ENCODE measurements at places on chromosomes 7 and 10.

GRCh38 chr7:18597754-18598153, 102.2 kb downstream of the HDAC9 start:
- DNase-seq = no peak

- DNase-seq = no peak
These were observed 19.3 kb downstream of the LSM5 start for GRCh38 chr7:32470871-32471270.

GRCh38 chr10:90738885-90739284, 119.0 kb downstream of the HTR7 start:
- no peak for DNase-seq

DNA sequence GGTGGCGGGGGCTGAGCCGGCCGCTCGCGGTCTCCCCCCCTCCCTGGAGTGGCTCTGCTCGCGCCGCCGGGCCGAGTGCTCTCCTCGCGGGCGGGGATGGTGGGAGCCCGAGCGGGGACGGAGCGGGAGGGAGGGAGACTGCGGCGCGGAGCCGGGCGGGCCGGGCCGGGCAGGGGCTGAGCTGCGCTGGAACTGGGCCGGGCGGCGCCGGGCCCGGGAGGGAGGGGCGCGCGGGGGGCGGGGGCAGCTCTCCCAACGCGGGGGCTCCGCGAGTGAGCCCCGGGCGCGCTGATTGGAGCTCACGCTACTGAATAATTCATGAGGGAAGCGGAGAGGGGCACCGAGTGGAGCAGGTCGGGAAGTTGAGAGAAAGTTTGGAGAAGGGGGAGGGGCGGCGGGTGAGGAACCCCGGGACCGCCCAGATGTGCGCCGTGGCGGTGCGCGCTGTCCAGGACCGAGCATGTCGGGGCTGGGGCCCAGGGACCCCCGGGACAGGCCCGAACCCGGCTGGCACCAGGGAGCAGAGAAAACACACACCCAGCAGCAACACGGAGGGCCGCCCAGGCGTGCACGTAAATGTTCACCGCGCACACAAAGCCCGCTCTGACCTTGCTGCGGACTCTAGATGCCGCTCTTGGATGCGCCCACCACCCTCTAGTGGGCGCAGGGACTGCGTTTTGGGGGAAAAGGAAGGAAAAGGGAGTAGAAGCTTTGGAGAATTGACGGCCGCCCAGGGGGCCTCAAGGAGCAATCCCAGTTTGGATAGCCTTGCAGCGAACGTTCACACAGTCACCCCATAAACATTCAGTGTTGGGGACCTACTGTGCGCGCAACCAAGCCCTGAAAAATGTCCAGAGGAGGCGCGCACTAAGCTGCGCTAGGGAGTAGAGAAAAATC, at the start of gene EPHB4:
EPHB4 (minus strand) TSS at position 194 of the 897 bp plus-strand sequence. CDS start 493 bp downstream, outside the sequence.
- DNase-seq = no peak

DNA sequence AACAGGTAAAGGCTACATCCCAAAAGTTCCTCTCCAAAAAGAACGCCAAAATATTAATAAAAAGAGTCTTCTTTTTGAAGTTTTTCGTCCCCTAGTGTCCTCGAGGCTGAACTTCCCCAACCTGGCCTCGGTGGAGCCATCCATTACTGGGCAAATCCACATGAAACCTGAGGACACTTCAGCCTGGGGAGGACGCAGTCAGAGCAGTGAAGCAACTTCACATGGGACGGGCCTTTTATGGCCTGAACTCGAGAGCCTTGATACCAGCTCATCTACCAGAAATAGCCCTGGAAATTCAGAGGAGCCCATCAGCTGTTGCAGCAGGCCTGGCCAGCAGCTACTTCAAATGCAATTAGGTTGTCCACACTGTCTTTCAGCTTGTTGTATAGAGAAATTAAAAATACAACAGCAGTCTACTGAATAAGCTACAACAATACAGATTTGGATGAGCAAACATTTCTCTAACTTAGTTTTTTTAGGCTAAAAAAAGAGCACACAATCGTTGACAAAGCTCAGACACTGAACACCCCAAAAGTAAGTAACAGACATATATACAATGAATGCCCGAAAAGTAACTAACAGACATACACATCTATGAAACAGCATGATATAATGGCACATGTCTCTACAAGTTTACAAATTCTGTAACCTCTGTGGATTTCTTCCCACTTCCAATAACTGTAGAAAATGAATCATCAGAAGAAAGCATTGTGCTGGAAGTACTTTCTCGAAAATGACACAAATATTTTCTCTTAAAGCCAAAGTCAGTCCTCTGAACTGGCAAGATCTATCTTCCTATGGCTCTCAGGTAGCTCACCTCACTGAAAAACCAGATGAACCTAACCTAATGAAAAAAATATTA, at the start of gene SVIL:
SVIL (minus strand) TSS at position 208 of the 862 bp plus-strand sequence. CDS start 79,913 bp downstream, outside the sequence.
- no peak for DNase-seq

- no peak for DNase-seq
These were observed 161.7 kb upstream of the LYZL2 start for GRCh38 chr10:30791197-30791611.

DNA sequence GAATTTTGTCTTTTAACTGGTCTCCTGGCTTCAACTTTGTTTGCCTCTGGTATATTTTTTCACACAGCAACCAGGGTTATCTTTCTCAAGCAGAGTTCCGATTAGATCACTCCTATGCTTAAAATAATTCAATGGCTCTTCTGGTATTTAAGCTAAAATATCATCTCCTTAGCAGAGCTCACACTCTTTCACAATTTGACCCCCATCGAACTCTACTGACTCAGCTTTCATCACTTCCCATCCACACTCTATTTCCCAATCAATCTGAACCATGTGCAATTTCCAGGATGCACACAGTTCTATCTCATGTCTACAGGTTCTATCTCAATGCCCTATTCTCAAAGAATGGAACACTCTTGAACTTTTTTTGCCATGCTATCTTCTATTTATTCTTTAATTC, 809.5 kb downstream of the GRID1 start:
- no peak for DNase-seq

DNA sequence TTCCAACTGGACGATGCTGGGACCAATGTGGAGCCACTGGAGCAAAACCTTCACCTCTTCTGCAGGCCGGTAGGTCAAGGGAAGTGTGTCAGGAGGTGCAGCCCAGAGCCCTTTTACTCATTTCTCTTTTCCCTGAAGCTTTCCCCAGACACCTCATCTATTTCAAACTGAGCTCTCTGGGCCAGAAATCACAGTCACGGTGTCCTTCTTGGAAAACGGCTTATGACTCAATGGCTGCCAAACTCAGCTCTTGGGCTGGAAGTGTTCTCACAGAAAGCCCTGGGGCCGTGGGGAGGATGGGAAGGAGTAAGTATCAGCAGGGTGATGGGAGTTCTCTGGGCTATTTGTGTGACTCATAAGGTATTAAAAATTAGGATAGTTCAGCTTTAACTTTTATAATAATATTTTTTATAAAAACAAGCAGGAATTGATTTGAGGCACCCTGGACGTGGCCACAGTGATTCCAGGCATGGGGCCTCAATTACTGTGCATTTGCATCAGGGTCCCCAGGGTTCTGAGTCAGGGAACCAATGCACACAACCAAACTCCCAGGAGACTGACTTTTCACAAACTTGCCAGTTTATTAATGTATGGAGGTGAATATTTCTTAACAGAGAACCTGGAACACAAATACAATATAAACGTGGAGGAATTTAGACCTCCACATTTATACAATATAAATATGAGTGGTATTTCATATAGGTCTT, 187.4 kb upstream of the TMEM72 start:
- DNase-seq = no peak

GRCh38 chr10:103394180-103394579, 2.1 kb downstream of the ATP5MK start:
- DNase-seq = no peak

DNA sequence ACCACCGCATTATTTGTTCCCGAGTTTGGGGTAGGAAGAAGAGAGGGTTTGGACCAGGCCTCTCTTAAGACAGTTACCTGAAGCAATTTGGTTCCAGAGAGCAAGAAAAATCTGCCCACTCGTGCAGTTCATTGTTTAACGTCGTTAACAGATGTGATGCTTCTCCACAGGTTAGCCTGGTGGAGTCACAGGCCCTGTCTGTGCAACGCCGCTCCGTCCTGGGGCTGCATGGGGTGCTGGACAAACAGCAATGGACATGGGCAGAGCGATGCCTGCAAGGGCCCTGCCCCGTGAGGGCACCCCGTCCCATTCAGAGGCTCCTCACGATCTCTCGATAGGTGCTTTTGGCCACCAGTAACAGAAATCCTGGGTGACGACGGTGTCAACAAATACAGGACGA, 9.7 kb downstream of the FOXL3 start:
- no peak for DNase-seq

GRCh38 chr10:68166871-68167585, 57.7 kb downstream of the MYPN start:
- DNase-seq = no peak

DNA sequence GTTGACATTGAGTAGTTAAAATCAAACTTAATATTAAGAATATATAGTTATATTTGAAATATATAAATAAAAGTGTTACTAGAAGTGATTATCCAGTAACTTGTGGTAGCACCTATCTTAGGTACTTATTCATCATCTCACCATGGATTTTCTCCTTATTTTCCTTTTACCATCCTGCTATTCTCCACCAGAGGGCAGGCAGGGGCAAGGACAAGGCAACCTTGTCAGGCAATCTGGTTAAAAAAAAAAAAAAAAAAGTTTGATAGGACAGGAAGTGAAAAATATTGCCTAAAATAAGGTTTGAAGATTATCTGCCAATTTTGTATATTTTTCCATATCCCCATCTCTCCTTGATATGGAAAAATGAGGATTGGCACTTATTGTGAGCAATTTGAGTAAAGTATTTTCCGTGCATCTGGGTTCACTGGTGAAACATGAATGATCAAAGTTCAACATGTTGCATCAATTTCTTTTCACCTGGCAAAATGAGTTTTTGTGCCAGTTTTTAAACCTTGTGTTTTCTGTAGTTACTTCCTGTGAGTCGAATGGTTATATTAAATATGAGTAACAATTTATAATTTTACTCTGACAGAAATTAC, 256.7 kb downstream of the AGMO start:
- peak; percentile 20 for DNase-seq

DNA sequence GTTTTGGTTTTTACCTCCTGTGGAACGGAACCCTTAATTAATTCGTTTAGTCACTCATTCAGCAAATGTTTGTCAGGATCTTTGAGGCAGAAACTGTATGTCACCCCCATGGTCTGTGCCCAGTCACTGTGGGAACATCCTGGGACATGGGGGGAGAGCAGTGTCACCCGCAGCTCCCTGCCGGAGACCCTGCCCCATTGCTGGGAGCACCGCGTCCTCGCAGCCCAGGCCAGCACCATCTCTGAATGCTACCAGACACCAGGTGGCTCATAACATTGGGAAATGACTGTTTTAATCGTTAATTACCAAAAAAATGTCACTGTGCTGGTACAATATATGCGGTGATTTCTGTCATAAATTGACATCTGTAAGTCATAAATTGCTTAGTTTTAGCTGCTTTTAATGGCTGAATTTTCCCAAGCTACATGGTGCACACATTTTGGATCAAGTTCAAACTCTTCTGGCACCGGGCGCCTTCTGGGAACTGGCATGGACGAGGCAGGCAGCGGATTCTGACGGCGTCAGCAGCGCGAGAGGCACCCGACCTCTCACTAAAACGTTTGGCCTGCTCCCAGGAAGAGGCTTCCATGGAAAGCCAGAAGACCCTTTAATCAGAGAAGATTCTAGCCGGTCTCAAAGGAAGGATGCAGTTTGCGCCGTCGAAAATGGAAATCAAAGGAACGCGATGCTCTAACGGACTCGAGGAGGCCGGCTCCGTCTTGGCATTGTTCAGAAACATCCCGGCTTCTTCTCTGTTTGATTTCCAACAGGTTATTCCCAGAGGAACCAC, 184.2 kb downstream of the ADARB2 start:
- DNase-seq = no peak

DNA sequence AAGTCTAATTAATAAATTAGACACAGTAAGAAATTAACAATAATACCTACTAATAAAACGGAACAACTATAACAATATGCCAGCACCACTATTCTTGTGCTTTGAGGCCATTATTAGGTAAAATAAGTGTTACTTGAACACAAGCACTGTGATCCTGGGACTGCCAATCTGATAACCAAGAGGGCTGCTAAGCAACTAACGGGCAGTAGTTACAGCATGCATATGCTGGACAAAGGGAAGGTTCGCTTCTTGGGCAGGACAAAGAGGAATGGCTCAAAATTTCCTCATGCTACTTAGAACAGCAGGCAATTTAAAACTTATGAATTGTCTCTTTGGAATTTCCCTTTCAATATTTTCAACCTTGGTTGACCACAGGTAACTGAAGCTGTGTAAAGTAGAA, 718.6 kb downstream of the SORCS3 start:
- no peak for DNase-seq

DNA sequence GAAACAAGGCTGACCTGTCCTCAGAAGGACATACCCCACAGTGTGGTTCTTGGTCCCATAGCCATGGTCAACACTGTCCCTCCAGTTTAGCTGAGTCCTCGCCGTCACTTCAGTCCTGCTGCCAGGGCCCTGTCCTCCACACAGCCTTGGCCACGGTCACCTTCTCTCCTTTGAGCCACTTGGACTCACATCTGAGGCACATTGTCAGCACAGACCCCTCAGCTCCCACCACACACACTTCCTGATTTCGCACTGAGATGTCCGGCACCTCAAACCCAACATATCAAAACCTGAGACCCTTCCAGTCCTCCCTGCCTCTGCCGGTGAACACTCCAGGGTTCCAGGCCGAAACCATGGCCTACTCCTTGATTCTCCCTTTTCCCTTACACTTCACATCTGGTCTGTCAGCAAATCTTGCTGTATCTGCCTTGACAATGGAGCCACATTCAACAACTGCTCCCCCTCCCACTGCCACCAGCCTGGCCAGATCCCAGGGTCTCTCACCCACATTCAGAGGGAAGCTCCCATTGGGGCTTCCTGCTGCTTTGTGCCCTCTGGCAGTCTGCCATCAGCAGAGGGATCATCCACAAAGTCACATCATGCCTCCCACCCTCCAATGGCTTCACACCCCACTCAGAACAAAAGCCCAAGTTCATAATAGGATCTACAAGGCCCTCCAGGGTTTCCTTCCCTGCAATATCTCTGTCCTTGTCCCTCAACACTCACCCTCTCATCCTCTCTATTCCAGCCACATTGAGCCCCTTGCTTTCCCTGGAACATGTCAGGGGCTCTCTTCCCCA, 219.6 kb upstream of the SHH start:
- DNase-seq = no peak

GRCh38 chr7:27203964-27204594, 4.2 kb upstream of the HOXA13 start:
- DNase-seq = no peak

DNA sequence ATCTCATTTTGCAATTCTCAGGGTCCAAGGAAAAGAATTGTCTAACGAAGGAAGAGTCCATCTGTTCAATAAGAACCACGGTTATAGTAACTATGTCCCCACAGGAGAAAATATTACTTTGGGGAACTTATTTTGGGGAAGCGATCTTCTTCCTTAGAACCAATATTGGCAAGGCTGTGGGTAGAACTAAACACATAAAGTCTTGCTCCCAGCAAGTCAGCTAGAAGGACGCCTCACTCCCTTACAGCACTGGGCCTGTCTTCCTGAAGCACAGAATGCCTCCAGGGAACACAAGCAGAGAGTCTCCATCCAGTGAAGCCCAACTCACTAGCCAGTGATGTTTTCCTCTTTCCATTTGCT, 30.2 kb downstream of the C10orf71 start:
- DNase-seq = no peak

GRCh38 chr7:28224172-28224571, 43.6 kb upstream of the JAZF1 start:
- no peak for DNase-seq
